ENCODE measurements at places on chromosomes 16 and 17.

DNA sequence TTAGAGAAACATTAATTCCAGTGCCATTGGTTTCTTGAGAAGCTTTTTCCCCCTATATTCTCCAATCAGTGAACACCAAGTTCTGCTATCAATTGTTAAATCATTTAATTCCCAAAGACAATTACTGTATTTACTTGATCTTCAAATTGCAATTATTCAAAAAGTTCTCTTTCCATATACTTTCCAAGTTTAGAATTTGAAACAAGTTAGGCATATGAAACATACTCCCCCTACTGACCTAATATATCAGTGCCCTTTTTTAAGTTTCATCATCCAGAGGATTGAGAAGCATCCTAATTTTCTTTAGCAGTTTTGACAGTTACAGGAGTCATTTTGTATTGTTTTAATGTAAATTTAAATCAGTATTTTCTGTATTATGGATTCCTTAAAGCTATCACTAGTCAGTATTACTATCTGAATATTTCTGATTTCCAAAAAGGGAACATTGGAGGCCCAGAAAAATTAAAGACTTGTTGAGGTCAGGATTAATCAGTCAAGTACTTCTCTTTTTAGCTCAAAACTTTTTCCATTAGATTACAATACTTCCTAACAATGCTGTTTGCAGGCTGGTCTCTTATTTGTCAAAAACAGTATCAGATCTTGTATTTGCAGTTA, 16.3 kb downstream of the MEIOC start:
- DNase-seq = no peak

DNA sequence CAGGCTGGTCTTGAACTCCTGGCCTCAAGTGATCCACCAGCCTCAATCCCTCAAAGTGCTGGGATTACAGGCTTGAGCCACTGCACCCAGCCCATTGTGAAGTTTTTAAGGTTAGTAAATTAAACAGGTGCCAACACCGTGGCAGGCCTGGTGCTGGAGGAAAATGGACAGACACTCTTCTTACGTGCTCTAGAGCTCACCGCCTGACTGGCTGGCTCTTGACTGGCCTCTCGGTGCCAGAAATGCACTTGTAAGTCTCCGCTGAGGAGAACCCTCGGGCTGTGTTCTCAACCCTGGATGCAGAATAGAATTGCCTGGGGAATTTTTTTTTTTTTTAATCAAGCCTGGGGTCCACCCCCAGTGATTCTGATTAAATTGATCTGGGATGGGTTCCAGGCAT, 10.3 kb upstream of the HAS3 start:
- DNase-seq = no peak

DNA sequence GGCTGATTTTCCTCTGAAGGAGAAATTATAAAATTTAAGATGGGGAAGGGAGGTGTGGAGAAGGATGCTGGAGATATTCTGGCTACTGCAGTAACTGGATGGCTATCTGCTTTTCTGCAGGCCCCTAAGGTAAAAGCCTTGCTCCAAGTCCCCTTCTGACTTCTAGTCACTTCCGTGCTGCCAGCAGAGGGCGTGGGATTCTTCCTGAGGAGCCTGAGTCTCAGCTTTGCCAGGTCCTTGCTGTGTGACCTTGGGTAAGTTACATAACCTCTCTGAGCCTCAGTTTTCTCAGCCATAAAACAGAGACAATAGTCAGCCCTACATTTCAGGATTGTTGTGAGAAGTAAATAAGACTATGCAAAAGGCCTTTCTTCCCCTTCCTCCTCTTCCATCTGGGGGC, 24.3 kb upstream of the TMEM220 start:
- DNase-seq = no peak

- no peak for DNase-seq
These were observed 46.8 kb downstream of the TIMM22 start for GRCh38 chr17:1043601-1044251.

DNA sequence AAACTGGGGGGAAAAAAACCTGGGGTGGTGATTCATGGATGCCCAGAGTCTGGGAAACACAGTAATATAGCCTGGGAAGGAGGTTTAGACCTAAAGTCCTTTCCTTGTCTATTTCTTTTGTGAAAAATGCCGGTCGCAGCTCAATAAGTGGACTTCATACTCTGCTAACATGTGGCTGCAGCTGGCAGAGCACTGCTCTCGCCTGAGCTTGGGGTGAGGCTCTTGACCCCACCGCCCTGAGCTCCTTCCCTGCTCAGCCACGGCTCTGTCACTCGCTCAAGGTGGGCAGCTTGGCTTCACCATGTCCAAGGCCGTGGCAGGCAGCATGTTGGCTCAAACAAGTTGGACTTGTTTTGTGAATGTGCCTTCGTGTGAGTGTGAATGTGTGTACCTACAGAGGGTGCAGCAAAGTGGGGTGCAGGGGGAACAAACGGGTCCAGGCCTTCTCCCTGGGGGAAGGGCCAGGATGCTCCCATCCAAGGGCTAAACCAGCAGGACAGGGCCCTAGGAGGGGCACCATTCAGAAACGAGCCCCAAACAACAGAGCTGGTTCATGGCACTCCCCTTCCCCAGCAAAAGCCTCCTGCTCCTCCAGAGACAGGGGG, 4.9 kb downstream of the FA2H start:
- DNase-seq = no peak

All from fibroblast of skin of left quadriceps (primary cell).